CD8-positive, alpha-beta memory T cell (primary cell): ENCODE measurements at places on chromosomes 3 and 15. TPM values are rescaled to one million over a fixed set of nuclear protein-coding genes. Genes with fewer than 3 reads are reported as not detected.

Gene PSTPIP1
- total RNA-seq = 127 TPM

GRCh38 chr3:184531626-184532280 lies 29.8 kb upstream of the EPHB3 start:
- no peaks in the 10 kb centered on the region for H3K36me3 ChIP-seq
- no peak for DNase-seq
- no peak overlapping the region for H3K27ac ChIP-seq
- no peaks in the 10 kb centered on the region for H3K27me3 ChIP-seq
- H3K4me3 ChIP-seq = no peak overlapping the region

DNA sequence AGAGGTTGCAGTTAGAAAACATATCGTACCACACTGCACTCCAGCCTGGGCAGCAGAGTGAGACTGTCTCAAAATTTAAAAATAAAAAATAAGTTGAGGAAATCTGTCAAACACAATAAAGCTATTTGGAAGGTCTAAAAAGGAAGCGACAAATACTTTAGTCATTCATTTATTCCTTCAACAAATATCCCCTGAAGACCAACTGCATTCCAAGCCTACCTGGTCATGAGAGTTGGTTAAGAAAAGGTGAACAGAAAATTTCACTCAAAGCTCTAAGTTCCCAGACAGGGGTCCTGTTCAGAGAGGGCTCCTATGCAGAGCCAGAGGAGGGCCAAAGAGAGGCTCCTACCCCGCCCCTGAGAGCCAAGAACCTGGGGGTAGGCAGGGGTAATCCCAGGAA lies 15.4 kb upstream of the PRKAR2A start:
- H3K27me3 ChIP-seq = no peaks in the 10 kb centered on the region
- DNase-seq = no peak
- H3K36me3 ChIP-seq = peaks cover 21% of the 10 kb centered on the region
- no peak overlapping the region for H3K27ac ChIP-seq
- no peak overlapping the region for H3K4me3 ChIP-seq
- no peaks in the 10 kb centered on the region for H3K4me1 ChIP-seq

DNA sequence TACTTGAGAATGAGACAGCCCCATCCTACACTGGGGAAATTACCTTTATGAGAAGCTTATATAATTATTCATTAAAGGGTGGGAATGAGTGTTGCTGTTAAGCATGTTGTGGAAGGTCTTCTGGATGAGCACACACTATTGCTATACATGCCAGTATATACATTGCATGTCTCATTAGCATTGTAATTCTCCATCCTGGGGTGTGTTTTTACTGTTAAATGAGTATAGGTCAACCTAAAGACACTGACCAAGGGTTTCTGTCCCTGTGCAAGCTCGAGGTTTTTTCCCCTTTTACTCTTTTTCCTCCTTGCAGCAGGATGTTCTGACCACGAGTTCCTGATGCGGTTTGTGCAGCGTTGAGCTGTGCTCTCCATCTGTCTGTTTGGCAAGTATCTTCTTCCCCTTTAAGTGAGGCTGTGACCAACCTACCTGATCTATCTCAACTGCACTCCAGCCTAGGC lies 7.2 kb upstream of the IVD start:
- peaks cover 5% of the 10 kb centered on the region for H3K36me3 ChIP-seq
- DNase-seq = no peak
- no peaks in the 10 kb centered on the region for H3K27me3 ChIP-seq
- peaks cover 11% of the 10 kb centered on the region for H3K4me1 ChIP-seq
- H3K4me3 ChIP-seq = no peak overlapping the region

GRCh38 chr3:37981348-37981664 lies 9.3 kb upstream of the VILL start:
- no peaks in the 10 kb centered on the region for H3K27me3 ChIP-seq
- no peak for DNase-seq
- no peak overlapping the region for H3K27ac ChIP-seq
- no peak overlapping the region for H3K4me3 ChIP-seq

- H3K27ac ChIP-seq = no peak overlapping the region
- H3K4me1 ChIP-seq = no peaks in the 10 kb centered on the region
- H3K36me3 ChIP-seq = no peaks in the 10 kb centered on the region
- no peak for DNase-seq
- H3K27me3 ChIP-seq = no peaks in the 10 kb centered on the region
- no peak overlapping the region for H3K4me3 ChIP-seq
These were observed 111.5 kb downstream of the CFAP44 start for GRCh38 chr3:113329757-113330156.
